Cortex of kidney (tissue), 1 donor: ENCODE measurements at places on chromosomes 7 and 10.

DNA sequence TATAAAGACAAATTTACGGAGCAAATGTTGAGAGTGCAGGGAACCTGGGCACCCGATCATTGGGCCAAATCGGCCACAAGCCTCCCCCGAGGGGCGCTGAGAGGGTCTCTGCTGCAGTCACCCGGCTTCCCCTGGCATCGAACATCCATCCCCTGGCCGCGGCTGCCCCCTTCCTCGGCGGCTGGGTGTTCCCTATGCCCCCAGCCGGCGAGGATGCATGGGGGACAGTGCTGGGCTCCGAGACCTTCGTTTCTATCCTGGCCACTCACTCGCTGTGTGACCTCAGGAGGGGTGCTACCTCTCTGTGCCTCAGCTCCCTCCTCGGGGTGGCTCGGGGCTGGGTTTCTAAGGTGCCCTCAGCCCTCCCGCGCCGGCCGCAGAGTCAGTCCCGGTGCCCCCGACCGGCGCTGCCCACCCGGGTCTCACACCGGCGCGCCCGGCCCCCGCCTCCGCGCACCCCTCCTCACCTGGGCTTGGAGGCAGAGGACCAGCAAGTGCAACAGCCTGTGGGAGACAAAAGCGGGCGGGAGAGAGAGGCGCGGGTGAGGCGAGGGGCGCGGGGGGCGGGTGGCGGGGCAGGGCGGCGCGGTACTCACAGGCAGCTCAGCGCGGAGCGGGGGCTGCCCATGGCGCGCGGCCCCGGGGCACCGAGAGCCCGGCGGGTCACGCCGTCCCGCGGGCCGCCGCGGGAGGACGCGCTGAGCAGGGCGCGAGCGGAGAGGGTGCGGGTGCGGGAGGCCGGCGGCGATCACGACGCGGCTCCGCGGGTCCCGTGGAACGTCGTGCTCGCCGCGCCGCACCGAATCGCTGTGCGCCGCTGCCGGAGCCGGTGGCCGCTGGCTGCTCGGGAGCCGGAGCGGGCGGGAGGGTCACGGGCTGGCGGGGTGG lies at the start of gene FGF8:
Gene FGF8 (minus strand): TSS at position 842 of the 888 bp plus-strand sequence. CDS start 214 bp downstream, at position 628.
- DNase-seq, result no peak

DNA sequence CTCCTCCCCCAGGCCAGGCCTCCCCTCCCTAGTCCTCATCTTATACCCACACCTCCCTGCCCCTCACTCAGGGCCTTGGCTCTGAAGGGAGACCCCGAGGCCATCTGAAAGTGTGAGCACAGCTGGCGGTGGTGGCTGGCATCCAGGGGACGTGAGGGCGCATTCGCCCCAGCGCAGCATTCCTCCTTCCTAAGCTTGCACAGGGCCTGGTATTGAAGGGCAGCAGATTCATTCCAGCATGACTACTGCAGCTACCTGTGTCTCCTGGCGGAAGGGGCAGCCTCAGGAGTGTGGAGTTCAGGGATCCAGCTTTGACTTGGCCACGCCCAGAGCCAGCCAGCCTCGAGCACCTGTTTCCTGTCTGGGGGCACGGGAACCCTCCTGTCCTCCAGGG lies 72.6 kb downstream of the PARP12 start:
- no peak for DNase-seq

DNA sequence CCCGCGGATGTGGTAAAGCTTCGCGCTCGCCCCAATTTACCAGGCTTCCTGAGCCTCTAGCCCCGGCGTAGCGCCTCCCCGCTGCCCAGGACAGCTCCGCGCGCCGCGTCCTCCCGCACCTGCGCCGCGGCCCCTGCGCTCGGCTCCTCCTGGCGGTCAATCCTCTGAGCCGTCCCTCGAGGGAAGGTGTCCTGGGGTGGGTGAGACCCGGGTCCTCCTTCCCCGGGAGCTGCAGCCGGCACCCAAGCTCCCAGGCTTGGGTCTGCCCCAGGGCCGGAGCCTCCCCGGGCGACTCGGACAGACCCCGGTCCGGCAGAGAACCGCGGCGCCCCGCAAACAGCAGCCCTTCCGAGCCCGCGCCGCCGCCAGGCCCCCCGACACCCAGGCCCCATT lies 512 bp downstream of the OSBPL3 start:
- DNase-seq, result no peak

GRCh38 chr7:132519936-132520335 lies 56.3 kb downstream of the PLXNA4 start:
- no peak for DNase-seq

DNA sequence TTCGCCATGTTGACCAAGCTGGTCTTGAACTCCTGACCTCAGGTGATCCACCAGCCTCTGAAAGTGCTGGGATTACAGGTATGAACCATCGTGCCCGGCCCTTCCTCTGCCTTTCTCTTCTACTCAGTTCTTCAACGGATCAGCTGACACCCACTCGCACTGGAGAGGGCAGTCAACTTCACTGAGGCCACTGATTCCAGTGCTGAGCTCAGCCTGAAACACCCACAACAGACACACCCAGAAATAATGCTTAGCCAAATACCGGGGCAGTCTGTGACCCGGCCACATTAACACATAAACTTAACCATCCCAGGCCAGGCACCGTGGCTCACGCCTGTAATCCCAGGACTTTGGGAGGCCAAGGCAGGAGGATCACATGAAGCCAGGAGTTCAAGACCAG lies 119.3 kb upstream of the CHST15 start:
- no peak for DNase-seq
